ENCODE measurements at places on chromosomes 2 and 18.

DNA sequence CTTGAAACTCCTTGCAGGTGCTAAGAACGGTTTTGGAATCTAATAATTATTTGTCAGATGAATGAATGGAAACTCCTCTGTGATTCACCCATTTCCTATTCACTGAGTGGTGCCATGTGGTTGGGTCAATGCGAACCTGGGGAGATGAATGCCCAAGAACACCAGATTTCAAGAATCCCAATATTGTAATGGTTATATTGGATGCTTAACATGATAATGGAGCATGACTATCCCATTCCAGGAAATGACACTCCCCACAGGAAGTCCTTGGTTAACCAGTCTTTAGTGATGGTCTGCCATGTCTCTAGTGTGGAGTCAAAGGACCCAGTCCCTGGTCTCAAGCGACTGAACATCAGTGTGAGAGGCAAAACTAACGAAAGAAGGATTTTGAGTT lies 67.9 kb upstream of the ST3GAL5 start:
- DNase-seq: peak; percentile 70

- peak; percentile 62 for DNase-seq
These were observed 50.9 kb downstream of the ACTR2 start for GRCh38 chr2:65278531-65278981.

GRCh38 chr2:68878753-68879152 lies 7.6 kb upstream of the BMP10 start:
- DNase-seq: peak; percentile 22

DNA sequence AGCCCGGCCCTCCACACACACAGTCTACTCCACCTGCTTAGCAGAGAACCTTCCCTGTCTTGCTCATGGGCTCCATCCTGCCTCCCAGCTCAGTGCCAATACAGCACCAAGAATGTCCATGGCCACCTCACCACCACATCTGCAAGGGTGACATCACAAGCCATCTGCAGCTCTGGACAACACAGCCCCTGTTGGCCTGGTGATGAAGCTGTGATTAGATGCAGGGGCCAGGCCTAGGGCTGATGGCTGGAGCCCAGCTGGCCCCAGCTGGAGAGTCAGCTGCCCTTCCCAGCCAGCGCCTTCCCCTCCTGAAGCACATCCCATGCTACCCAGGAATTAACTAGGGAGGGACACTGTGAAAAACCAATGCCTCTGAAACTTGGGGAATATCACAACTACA lies 91.1 kb downstream of the TTC32 start:
- DNase-seq: no peak

GRCh38 chr2:105403783-105404698 lies 5.2 kb upstream of the FHL2 start:
- DNase-seq: peak; percentile 34
